ENCODE measurements at places on chromosomes 7 and 10.
A peak's percentile ranks its signal among the peaks of the same experiment; 100 is the strongest.

DNA sequence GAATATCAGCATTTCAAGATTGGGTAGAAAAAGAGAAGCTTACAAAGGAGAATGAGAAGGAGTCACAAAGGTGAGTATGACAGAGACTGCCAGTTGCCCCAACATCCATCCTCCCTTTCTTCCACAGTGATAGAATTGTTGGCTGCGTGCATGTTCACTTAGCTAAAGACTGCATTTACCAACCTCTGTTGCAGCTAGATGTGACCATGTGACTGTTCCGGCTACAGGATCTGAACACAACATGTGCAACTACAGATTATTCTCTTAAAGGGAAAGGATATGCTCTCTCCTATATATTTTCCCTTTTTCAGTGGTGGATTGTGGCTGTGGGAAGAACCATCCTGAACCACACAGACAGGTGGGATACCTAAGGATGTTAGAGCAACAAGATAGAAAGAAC is 60.5 kb upstream of the ZNRF2 start:
- no peak for DNase-seq

GRCh38 chr10:130424418-130424817 is 288.2 kb downstream of the GLRX3 start:
- no peak for DNase-seq

DNA sequence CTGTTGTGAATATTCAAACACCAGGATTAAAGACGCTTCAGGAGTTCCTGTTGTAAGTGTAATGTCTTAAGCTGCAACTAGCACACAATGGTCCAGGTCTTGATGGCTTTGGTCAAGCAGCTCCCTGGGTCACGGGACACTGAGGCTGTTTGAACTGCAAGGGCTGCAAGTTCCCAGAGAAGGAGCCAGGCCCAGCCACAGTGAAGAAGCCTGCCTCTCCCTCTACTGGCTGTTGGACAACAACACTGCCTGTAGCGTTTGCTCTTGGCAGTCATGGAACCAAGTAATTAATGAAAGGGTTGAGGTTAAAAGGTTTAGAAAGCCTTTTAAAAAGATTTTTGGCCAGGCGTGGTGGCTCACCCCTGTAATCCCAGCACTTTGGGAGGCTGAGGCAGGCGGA is 31.9 kb upstream of the GUSB start:
- no peak for DNase-seq

DNA sequence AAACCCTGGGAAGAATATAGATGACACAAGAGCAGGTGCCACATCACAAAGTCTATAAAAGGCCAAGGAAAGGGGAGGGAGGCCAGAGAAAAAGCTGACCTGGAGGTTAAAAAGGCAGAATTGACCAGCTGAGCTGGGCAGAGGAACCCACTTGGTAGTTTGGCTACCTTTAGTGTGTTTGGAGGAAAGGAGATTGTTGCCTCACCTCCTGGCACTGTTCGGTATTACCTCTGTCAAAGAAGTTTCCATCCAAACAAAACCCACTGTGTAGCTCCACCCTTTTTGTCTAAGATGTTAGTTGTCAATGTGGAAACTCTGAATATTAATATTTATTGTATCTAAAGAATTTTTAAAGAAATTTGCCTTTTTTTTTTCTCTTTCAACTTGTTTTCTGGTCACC is 23.4 kb downstream of the ENTPD7 start:
- DNase-seq: no peak

- DNase-seq: peak; percentile 17
These were observed 28.1 kb downstream of the DLG5 start for GRCh38 chr10:77898323-77899079.

DNA sequence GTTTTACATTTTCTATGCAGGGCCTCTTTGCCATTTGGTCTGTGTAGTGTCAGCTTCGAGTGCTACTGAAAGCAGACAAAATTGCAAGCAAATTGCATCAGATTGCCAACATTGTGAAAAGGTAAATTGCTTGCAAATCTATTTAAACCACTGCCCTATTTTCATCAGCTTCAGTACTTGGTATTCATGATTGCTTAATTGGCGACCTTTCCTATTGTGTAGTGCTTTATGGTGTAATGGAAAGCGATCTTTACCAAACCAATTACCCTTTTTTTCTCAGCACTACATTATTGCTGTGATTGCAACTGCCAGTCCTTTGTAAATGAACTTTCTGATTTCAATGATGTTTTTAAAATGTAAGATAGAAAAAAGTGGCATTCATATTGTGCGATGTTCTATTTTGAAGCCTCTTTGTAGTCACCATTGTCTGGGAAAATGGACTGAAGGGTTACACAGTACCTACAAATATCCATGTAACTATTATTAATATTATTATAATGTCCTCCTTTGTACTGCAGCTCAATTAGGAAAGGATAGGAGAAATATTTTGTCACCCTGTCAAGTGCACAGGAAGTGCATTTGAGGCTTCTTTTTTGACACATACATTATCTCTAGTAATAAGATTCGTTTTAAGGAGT is 177.7 kb upstream of the SP8 start:
- DNase-seq: no peak

GRCh38 chr10:10294881-10295529 is 722.7 kb upstream of the CELF2 start:
- DNase-seq: no peak

DNA sequence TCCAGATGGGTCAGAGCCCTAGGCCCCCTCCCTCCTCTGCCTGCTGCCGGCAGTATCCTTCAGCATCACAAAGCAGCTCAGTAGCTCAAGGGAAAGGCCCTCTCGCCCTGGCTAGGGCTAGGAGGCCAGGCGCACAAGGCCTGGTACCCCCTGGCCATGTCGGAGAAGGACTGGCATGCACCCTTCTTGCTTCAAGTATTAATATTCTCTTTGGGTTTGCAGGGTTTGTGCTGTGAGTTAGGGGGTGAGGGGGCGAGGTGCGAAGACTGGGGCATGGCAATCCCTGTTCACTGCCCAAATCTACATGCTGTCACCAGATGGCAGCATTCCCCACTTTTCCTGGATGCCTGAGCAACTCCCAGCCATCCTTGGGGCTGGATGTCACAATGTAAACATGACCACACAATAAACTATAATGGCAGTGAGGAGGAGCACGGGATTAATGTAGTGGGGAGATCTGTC is 105.2 kb downstream of the NEURL1 start:
- DNase-seq: no peak

- no peak for DNase-seq
These were observed 21.7 kb downstream of the ZNF503 start for GRCh38 chr10:75379817-75380216.

DNA sequence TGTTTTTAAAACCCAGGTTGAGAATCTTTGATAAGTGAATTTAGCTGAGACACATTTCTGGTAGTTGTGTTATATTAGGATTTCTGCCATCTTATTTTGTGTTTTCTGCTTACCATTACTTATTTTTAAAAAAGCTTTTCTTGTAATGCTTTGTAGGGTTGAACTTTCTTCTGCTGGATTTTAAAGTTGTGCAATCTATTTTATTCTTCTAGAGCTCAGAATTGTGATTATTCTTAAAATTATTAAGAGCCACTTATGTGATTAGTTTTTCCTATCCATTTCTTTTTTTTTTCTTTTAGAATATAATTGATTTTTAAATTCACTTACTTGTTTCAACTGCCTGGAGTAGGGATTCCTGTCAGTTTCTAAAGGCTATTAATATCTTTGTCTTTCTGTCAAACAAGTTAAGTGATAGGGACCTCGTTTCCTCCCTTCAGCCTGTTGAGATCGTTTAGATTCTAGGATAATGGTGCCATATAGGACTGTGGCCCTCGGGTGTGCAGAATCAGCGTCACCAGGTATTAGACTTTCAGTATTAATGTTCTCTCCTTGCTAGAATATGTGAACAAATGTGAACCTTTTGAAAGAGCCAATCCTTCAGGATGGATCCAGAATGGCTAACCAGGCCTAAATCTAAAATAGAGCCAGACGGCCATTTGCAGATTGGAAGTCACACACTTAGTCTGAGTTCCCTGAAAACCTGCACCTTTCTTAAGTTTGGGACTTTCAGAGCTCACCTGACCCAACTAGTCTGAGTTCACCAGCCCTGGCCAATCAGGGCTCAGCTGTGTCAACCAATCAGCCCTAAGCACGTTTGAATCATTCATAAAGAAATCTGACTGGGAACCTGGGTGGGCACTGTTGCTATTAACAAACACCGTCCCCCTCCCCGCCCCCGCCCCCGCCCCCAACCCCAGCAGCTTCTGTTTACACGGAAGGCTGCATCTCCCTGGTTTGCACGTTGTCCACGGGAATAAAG is 26.2 kb downstream of the CUX1 start:
- no peak for DNase-seq

- DNase-seq: no peak
These were observed 207.9 kb downstream of the DOCK4 start for GRCh38 chr7:111998326-111998725.

- no peak for DNase-seq
These were observed 16.4 kb downstream of the ITGA8 start for GRCh38 chr10:15703151-15703880.

DNA sequence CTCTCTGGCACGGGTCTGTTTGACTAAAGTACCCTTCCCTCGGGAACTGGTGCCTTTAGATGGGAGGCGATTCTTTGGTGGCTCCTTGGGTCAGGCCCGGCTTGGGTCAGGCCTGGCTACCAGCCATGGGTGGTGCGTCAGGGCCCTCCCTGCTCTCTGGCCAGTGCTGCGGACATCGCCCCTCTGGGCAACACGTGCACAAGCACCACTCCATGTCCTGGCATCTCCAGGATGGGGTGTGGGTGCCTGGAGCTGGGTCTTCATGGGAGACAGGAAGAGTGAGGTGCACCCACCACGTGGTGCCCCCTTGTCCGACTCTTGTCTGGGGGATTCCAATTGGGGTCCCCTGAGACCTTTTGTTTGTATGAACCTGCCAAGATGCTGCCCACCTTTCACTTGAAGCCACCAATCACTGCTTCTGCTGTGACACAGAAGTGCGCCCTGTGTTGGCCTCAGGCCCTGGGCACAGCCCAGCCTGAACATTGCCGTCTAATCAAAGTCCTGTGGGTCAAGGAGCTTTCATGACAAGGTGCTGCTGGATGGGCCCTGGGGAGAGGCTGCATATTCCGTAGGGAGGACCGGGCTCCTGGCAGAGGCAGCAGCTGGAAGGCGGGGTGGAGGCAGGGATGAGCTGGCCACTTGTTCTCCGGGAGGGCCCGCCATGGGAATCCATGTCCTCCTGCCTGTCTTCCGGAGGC is 11.1 kb upstream of the PWWP2B start:
- DNase-seq: no peak

DNA sequence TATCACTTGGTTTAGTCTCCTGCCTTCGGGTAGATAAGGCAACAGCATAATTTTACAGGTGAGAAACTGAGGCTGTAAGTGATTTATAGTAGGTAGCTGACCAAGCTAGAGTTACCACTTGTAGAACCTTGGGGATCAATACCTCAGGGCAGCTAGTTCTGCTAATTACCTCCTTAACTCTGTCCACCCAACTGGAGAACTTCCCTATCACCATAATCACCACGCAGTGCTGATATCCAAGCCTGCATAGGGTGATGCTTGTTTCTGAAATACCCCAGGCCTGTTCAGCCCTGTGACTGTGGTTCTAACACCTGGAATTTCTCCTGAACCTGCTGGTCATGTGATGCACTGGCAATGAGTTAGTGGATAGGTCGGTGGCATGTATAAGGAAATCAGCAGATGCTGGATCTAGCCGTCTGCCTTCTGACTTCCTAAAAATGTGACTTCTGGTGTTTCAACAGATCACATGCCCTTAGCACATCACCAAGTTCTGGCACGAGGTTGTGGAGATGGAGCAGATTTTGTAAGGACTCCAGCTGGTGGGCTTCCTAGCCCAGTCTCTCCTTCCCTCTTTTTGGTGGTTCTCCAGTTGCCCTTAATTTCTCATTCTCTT is 15.3 kb downstream of the PLAU start:
- DNase-seq: no peak

DNA sequence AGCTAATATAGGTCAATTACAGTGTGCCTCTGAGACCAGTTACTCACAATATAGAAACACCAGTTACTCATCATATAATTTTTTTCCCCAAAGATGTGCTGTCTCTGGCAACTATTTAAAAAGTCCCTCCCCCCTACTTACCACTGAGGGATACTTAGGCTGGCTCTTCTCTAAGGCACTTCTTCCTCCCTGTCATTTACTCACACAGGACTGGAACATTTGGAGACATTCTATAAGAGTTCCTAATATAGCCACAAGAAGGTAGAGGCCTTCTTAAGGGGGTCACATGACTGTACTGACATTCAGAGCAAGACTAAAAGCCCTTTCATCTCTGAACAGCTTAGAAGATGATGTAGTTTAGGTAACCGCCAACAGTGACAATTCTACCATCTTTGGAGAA is 44.4 kb upstream of the SLIT1 start:
- no peak for DNase-seq

GRCh38 chr7:105209870-105210269 is 178.9 kb downstream of the SRPK2 start:
- no peak for DNase-seq

- no peak for DNase-seq
These were observed 161.8 kb downstream of the TMEM178B start for GRCh38 chr7:141235656-141236055.

DNA sequence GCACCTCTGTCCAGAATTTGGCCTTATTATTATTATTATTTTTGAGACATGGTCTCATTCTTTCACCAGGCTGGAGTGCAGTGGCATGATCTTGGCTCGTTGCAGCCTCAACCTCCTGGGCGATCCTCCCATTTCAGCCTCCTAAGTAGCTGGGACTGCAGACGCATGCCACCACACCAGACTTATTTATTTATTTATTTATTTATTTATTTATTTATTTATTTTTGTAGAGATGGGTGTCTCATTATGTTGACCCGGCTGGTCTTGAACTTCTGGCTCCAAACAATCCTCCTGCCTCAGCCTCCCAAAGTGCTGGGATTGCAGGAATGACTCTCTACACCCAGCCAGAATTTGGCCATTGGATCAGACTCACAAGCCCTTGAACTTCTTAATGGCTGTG is 6.4 kb downstream of the BLNK start:
- DNase-seq: no peak

GRCh38 chr7:119065966-119066365 is 841.5 kb downstream of the ANKRD7 start:
- no peak for DNase-seq

- no peak for DNase-seq
These were observed 105.5 kb downstream of the SEPTIN7 start for GRCh38 chr7:35906191-35906908.

DNA sequence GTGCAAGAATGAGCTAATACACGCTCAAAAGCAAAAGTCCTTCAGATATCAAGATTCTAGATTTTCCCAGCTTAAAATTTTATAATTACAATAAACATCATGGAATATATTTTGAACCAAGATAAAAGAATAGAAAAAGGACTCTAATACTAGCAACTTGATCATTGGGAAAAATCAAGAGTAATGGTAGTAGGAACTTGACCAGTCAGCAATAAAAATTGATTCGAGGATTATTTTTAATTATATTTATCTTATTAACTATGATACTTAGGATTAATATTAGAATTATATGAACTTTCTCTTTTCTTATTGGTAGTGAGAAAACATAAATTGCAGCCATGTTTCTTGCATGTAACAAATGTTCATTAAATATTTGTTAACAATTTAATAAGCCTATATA is 152.0 kb downstream of the GNAI1 start:
- DNase-seq: no peak

- DNase-seq: no peak
These were observed 98.2 kb upstream of the PRKCQ start for GRCh38 chr10:6678211-6678803.

Measured in cortex of kidney (tissue), 1 donor.